ENCODE measurements at places on chromosomes 11 and 22.

DNA sequence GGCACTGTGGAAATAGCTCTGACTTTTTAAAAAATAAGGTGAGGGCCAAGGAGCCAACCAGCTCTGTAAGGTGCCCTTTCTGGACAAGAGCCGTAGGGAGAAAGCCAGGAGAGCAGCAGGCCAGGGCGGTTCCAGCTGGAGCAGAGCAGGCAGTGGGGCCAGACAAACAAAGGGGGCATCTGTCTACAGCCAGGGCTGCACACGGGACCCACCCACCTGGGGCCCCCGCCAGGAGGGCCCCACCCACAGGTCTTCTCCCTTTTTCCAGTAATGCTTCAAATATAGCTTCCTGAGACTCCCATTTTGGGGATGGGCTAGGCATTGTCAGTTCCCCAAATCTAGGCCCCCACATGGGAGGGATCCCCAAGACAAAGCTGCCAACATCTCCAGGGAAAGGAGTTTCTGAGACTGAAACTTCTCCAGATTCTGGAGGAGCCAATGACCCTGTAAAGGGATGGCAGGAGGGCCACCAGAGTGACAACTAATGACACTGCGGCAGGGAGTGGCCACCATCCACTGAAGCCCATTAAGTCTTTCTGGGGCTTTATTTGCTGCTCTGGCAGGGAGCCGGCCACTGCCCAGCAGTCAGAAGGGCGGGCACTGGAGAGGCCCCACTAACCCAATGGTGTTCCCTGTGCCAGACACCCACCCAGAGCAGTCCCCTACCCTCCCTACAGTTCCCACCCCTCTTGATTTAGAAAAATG lies 1.9 kb downstream of the ZFTA start:
- DNase-seq: no peak

DNA sequence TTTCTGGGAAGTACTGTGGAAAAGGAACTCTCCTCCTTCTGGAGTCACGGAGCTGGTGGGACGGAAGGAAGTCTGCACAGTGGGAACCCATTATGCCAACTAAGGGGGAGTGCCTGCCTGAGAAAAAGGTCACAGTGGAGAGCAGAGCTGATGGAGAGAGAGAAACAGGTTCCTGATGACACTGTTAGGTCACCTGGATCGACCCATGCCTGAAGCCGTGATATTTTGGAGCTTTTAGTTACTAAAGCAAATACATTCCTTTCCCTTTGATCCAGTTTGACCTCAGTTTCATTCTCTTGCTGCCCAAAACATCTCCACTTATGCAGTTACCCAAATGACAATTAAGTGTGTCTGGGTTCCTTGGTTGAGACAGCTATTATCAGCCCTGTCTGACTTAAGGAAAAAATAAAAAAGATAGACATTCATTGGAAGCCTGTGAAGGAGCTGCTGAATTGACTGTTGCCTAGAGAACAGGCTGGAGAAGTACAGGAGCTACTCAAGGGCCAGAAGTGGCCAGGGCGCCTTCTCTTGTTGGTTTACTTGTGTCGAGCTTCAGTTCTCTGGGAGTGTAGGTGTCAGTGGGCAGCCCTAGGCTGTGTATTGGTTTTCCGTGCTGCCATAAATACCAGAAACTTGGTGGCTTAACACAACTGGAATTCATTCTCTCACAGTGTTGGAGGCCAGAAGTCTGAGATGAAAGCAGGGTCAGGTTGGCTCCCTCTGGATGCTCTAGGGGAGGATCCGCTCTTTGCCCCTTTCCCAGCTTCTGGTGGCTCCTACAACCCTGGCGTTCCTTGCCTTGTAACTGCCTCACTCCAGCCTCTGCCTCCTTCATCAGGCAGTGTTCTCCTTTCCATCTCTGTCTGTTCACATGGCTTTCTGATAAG lies 13.6 kb downstream of the MRGPRD start:
- DNase-seq: no peak

DNA sequence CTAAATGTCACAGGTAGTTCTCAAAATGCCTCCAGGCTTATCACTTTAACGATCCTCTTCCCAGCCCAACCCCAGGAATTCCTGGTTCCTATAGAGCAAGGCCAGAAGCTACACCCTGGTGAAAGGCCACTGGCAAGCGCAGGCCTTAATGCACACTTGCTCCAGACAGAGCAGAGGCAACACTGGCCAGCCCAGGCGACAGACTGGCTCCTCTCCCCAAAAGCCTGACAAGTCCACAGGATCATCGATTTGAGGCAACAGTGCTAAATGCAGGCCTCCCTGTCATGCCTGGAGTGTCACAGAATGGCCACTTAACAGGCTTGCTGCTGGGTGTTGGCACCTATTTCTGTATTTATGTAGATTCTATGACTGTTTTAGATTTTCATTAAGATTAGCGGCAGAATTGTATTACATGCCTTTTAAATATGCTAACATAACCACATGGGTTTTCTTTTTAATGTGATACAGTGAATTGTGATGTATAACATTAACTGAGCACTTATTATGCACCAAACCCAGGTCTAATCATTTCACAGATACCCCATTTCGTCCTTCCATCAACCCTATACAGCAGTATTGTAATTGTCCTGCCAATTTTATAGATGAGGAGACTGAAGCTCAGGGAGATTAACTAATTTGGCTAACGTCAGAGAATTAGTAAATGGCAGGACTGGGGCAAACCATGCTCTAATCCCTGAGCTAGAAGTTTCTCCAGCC lies 38.6 kb downstream of the PACSIN2 start:
- no peak for DNase-seq

DNA sequence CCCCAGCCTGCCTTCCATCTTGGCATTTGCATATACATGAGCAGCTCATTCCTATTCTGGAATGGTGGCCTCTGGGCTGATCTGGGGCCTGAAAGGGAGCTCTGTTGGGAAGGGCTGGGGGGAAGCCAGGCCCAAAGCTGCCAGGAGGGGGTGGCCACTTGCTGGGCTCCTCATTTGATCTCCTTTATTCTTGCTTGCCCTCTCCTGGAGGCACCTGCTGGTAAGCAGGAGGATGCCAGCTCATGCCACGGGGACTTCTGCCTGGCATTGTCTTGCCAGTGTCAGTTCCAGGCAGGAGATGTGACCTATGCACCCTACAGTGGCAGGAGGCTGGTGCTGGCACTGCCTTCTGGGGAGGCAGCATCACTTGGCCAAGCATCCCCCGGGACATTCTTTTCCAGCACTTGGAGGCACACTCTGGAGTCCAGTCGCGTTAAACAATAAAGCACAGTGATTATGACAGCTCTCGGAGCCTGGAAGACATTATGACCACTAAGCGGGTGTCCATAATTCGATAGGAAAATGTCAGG lies 128.3 kb downstream of the NTM start:
- no peak for DNase-seq

Measured in stimulated activated CD4-positive, alpha-beta T cell treated with anti-CD3 and anti-CD28 coated beads, Interleukin-4, amount 100 ng/mL, for 1 hour (primary cell).